ENCODE measurements at places on chromosomes 11 and 22. TPM values are rescaled to one million over a fixed set of nuclear protein-coding genes. Genes with fewer than 3 reads are reported as not detected.

Gene APOL5
- not detected for total RNA-seq

Gene SLC22A6
- not detected for total RNA-seq

Gene COA4
- 133 TPM for total RNA-seq

Gene BTBD18
- not detected for total RNA-seq

Gene PATE2
- 0.07 TPM for total RNA-seq

Gene MS4A14
- total RNA-seq, result not detected

Gene CREB3L1
- total RNA-seq, result 2.4 TPM

Gene MYRF
- total RNA-seq, result 25.0 TPM

Gene C11orf87
- total RNA-seq, result not detected

Gene RIMBP3B
- 0.29 TPM for total RNA-seq

Gene LRRC75B
- total RNA-seq, result 8.9 TPM

Gene APOL2
- total RNA-seq, result 37.8 TPM

Gene ADORA2A
- total RNA-seq, result not detected

Gene CNIH2
- total RNA-seq, result 0.58 TPM

Gene GAL3ST3
- total RNA-seq, result 2.3 TPM

Gene CCDC73
- not detected for total RNA-seq

Gene ANO3
- total RNA-seq, result not detected

Gene SMTNL1
- total RNA-seq, result not detected

Gene BBOX1
- not detected for total RNA-seq

Gene CHST1
- total RNA-seq, result 0.65 TPM

Gene ARHGAP42
- total RNA-seq, result 14.4 TPM

Gene ENTHD1
- total RNA-seq, result not detected

Gene FGF19
- total RNA-seq, result not detected

Gene PKDREJ
- not detected for total RNA-seq

Gene SREBF2
- total RNA-seq, result 73.4 TPM

Gene PTPRJ
- 43.9 TPM for total RNA-seq

Gene CHRM1
- not detected for total RNA-seq

Gene DNAJB7
- not detected for total RNA-seq

Gene DUSP8
- 9.7 TPM for total RNA-seq

Gene RTN3
- total RNA-seq, result 125 TPM

Gene POU2AF2
- total RNA-seq, result not detected

Gene OR5D18
- not detected for total RNA-seq

All from epithelial cell of proximal tubule (primary cell).